ENCODE measurements at places on chromosomes 4 and X. TPM values are rescaled to one million over a fixed set of nuclear protein-coding genes. Genes with fewer than 3 reads are reported as not detected.

Gene COX7B2
- total RNA-seq = not detected

Gene C4orf50
- total RNA-seq = not detected

Gene ACSL1
- total RNA-seq = 30.1 TPM

Gene CT45A3
- not detected for total RNA-seq

Gene GALNT7
- total RNA-seq = 45.4 TPM

Gene UGT2A1
- not detected for total RNA-seq

Gene CSAG3
- total RNA-seq = not detected

Gene MAP7D2
- total RNA-seq = under 0.01 TPM
